HEK293T (cell line): ENCODE measurements at places on chromosomes 1 and 21.

GRCh38 chr21:35697321-35697808 lies 363.0 kb downstream of the SETD4 start:
- no peak for DNase-seq

- DNase-seq, result no peak
Measured at GRCh38 chr21:46124083-46124925, 26.4 kb downstream of the COL6A2 start.

- no peak for DNase-seq
Measured at GRCh38 chr1:175947771-175948170, 204.4 kb upstream of the TNR start.

DNA sequence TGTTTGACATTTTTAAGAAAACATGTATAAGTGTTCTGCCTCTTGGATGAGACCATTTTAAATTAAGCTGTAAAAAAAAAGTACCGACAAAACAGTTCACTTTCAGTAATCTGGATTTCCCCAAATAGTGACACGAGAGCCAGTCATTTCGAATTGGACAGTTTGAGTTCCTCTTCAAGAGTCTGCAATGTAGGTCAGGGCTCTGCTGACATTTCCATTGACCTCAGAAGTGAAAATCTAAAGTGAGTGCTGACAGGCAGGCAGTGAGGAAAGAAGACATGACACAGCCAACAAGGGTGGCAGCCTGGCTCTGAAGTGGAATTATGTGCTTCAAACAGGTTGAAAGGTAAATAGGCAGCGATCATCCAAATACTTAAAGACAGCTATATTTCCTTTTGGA lies at the start of gene IL23R:
Gene IL23R (plus strand): TSS at position 259 of the 400 bp plus-strand sequence. CDS start 1,667 bp downstream, outside the sequence.
- no peak for DNase-seq

- DNase-seq, result no peak
Measured at GRCh38 chr1:183065168-183065706, 42.0 kb downstream of the LAMC1 start.

- peak; percentile 25 for DNase-seq
Measured at GRCh38 chr21:18070392-18070791, 174.2 kb upstream of the CHODL start.
